ENCODE measurements at places on chromosomes 11 and 22.

- DNase-seq = no peak
These were observed 52.2 kb upstream of the CEP126 start for GRCh38 chr11:101862391-101863233.

- no peak for DNase-seq
These were observed 29.9 kb downstream of the IL10RA start for GRCh38 chr11:118016104-118016503.

GRCh38 chr11:62671608-62672389, at the start of the genes LBHD1 and UQCC3:
TSS of gene LBHD1 (minus strand) at chr11:62672267. CDS start at chr11:62670031, 2,236 bp downstream.
TSS of gene UQCC3 (plus strand) at chr11:62671673. CDS start at chr11:62671746, 73 bp downstream.
- DNase-seq = peak; percentile 89

- peak; percentile 21 for DNase-seq
These were observed 68.4 kb downstream of the GGTLC2 start for GRCh38 chr22:22712666-22713365.

GRCh38 chr11:86251345-86251744, 6.8 kb downstream of the EED start:
- no peak for DNase-seq

DNA sequence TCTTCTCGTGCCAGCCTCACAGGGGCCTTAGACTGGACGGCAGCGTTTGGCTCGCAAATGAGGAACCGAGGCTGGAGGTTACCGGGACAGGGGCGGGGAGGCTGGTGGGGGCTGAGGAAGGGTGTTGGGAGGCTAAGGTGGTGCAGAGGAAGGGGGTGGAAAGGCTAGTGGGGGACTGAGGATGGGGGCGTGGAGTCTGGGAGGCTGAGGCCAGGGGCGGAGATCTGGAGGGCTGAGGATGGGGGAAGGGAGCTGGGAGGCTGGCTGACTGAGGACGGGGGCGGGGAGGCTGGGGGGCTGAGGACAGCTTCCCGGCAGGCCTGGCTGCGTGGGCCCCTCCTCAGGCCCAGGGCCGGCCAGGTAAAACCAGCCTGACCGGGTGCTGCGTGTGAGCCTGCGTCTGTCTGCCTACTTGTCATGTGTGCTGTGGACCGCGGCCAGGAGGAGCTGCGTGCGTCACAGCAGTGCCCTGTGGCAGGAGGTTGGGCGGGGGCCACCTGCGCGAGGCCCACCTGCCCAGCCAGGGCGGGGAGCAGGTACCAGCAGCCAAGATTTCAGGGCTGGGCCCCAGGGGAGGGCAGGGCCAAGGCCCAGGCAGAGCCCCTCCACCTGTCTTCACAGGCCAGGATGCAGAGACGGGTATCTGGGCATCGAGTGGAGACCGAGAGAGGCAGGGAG, 9.4 kb upstream of the PIM3 start:
- no peak for DNase-seq

DNA sequence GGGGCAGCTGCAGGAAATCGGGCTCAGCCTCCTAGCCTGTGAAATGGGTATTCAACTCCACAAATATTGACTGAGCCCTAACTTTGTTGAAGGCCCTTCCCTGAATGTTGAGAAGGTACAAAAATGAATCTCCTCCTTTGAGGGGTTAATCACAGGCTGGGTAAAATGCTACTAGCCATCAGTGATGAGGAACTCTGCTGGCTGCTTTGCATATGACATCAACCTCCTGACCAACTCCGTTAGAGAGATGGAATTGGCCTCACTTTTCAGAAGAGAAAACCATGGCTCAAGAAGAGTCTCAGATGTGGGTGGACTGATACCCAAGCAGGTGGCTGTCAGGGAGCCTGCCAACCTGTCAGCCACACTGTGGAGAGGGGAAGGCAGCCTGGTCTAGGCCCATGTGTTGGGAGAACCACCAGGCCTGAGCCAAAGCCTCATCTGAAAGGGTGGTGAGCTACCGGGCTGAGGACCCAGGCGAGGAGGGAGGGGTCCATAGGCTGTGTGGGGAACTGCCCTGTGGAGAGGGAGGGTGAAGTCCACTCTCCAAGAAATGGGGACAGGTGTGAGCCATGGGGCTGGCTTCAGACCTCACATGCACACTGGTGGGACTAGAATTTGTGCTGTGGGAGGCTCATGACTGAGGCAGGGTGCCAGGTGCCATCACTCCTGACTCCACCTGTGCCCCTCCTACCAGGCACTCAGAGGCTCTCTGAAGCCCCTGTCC, 11.8 kb downstream of the CDCA5 start:
- peak; percentile 36 for DNase-seq

GRCh38 chr22:20652582-20652981, 121.3 kb upstream of the SERPIND1 start:
- no peak for DNase-seq

DNA sequence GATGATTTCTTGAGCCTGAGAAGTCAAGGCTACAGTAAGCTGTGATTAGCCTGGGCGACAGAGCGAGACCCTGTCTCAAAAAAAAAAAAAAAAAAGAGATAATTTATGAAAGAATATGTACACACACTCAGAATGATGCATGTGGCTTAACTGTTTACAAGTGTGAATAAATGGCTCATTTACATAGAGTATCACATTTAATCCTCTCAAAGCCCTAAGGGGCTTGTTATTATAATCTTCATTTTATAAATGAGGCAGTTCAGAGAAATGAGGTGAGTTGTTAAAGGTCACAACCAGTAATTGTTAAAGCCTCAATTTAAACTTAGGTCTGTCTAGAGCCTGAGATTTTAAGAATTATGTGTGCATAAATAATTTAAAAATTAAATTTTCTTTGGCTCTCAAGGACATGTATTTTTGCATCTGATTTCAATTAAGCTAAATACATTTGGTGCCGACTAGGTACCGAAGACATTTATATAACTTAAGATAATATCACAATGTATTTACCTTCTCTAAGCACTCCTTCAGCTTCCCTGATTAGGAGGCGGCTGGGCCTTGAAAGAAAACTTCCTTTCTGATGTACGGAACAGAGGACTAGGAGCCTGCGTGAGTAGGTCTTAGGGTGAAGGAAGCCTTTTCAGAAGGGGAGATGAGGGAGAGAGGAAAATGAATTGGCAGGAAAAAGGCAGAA, 28.5 kb upstream of the DDX6 start:
- DNase-seq = no peak

GRCh38 chr22:29055192-29055830, 6.3 kb downstream of the C22orf31 start:
- DNase-seq = no peak

DNA sequence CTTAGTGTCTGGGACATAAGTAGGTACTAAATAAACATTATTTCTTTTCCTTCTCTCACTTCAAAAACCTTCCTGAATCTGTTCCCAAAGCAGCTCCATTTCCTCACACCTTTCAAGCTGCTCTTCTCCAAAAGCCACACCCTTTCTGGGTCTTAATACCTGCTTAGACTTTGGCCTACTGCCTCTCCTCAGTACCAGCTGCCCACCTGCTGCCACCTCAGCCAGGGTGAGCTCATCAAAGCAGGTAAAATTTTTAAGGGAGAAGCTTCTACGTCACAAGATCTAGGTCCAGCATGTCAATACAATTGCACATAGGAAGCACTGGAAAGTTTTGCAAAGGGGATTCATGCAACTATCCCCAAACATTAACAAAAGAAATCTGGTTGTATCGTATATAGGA, 108.4 kb downstream of the RPL27A start:
- no peak for DNase-seq

- DNase-seq = peak; percentile 91
These were observed 1.9 kb upstream of the ADM start for GRCh38 chr11:10302744-10303557.

DNA sequence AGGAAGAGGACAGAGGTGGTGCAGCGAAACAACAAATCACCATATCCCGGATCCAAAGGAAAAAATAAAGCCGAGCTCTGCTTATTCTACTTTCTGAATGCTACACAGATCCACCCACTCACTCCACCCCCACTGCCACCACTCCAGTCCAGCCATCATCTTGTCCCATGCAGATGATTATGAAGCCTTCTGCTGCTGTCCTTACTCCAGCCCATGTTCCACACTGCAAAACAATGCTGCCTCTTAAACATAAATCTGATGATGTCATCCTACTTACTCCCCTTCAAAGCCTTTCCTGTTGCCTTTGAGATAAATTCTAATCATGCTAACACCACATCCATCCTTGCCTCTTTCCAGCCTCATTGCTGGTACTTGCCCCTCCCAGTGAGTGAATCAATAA, 6.5 kb upstream of the DRD2 start:
- no peak for DNase-seq

Measured in inflammatory macrophage treated with lipopolysaccharide for 1 hour (primary cell).